ENCODE measurements at places on chromosomes 5 and 9. TPM values are rescaled to one million over a fixed set of nuclear protein-coding genes. Genes with fewer than 3 reads are reported as not detected.

GRCh38 chr5:113354055-113354454 is 80.7 kb downstream of the TSSK1B start:
- peaks cover 13% of the 10 kb centered on the region for H3K4me1 ChIP-seq
- no peaks in the 10 kb centered on the region for H3K36me3 ChIP-seq
- H3K4me3 ChIP-seq, result no peak overlapping the region
- no peak overlapping the region for H3K27ac ChIP-seq
- no peak for DNase-seq
- H3K27me3 ChIP-seq, result no peaks in the 10 kb centered on the region

The FYB1 gene
- 1.6 TPM for total RNA-seq

The KCTD16 gene
- 1.2 TPM for total RNA-seq

DNA sequence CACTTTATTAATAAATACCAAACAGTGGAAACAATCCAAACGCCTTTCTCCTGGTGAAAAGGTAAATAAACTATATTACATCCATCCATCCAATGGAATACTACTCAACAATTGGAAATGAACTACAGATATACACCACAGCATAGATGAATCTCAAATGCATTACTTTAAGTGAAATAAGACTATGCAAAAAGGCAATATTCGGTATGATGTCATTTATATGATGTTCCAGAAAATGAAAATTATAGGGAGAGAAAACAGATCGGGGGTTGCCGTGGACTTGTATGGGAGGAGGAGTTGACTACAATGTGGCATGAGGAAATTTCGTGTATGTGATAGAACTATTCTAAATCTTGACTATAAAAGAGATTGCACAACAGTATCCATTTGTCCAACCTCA is 27.5 kb upstream of the SLIT3 start:
- H3K27me3 ChIP-seq, result no peaks in the 10 kb centered on the region
- no peaks in the 10 kb centered on the region for H3K4me1 ChIP-seq
- H3K4me3 ChIP-seq, result no peak overlapping the region
- no peak for DNase-seq
- no peak overlapping the region for H3K27ac ChIP-seq
- no peaks in the 10 kb centered on the region for H3K36me3 ChIP-seq

GRCh38 chr9:3646226-3646625 is 120.4 kb upstream of the RFX3 start:
- no peaks in the 10 kb centered on the region for H3K4me1 ChIP-seq
- no peak for DNase-seq
- H3K27ac ChIP-seq, result no peak overlapping the region
- H3K4me3 ChIP-seq, result no peak overlapping the region
- no peaks in the 10 kb centered on the region for H3K36me3 ChIP-seq

The SLC6A19 gene
- not detected for total RNA-seq

DNA sequence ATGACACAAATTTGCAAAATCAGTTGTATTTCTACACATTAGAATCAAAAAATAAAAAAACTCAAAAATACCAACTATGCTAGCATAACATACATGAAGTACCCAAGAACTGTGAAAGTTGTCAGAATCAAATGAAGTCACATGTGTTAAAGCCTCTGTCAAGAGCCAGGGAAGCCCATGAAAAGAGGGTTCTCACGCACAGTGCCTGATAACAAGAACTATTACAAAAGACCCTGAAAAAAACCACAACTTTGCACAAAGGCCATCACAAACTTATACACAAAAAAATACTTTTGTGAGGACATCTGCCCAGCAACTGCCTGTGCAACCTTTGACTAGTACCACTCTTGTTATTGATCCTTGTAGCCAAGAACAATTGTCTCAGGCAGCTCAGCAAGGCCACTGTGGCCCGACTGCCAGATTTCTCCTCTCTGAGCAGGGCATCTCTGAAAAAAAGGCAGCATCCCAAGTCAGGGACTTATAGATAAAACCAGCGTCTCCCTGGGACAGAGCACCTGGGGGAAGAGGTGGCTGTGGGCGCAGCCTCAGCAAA is 28.9 kb upstream of the HNRNPA0 start:
- DNase-seq, result no peak
- no peak overlapping the region for H3K4me3 ChIP-seq

The CD74 gene
- 987 TPM for total RNA-seq

- H3K27ac ChIP-seq, result no peak overlapping the region
- no peaks in the 10 kb centered on the region for H3K4me1 ChIP-seq
- H3K36me3 ChIP-seq, result no peaks in the 10 kb centered on the region
- no peak overlapping the region for H3K4me3 ChIP-seq
Observed at GRCh38 chr5:12902611-12903010, 998.4 kb upstream of the CTNND2 start.

DNA sequence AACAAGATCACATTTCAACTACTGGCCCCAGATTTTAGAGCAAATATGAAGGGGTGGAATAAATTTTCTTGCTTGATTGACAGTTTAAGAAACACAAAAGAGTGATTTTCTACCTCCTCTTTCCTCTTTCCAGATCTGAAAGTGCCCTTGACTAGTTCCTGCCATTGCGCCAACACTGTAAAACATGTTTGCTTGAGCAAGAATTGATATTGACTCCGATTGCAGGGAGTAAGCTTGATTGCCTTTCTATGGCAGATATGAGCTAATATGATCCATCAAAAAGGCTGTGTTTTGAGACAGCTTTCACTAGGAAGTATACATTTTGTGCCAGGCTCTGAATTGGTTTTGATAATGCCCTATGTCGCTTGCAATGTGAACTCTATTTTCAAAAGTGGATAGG is 508.8 kb downstream of the SEMA5A start:
- no peak for DNase-seq
- H3K27me3 ChIP-seq, result no peaks in the 10 kb centered on the region
- H3K4me1 ChIP-seq, result no peaks in the 10 kb centered on the region
- H3K36me3 ChIP-seq, result no peaks in the 10 kb centered on the region
- H3K4me3 ChIP-seq, result no peak overlapping the region

- no peaks in the 10 kb centered on the region for H3K27me3 ChIP-seq
- no peaks in the 10 kb centered on the region for H3K4me1 ChIP-seq
- no peak for DNase-seq
- no peak overlapping the region for H3K4me3 ChIP-seq
Observed at GRCh38 chr5:168434001-168434400, 52.3 kb upstream of the RARS1 start.

GRCh38 chr5:79011219-79011836 is 26.2 kb upstream of the ARSB start:
- H3K27ac ChIP-seq, result no peak overlapping the region
- H3K36me3 ChIP-seq, result no peaks in the 10 kb centered on the region
- no peaks in the 10 kb centered on the region for H3K4me1 ChIP-seq
- DNase-seq, result no peak
- H3K4me3 ChIP-seq, result no peak overlapping the region

DNA sequence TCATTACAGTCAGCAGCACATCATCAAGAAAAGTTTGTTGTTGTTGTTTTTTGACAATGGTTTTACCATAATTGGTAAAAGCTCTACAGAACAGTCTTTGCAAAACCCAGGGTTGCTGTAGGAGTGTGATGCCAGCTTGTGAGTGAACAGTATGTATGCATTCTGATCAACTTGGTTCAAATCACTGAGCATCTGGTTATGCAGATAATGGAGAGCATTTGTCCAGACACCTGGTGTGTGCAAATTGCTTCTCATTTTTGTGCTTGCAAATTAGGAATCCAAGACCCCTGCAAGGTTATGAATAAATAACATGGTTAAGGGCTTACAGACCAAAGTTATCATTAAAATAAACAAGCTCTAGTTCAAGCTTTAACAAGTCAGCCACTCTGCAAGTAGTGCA is 448.7 kb upstream of the ACTBL2 start:
- no peaks in the 10 kb centered on the region for H3K27me3 ChIP-seq
- DNase-seq, result no peak
- no peak overlapping the region for H3K27ac ChIP-seq
- no peaks in the 10 kb centered on the region for H3K4me1 ChIP-seq
- H3K36me3 ChIP-seq, result no peaks in the 10 kb centered on the region

GRCh38 chr9:124799274-124800006 is 22.5 kb downstream of the OLFML2A start:
- H3K4me3 ChIP-seq, result no peak overlapping the region
- no peaks in the 10 kb centered on the region for H3K4me1 ChIP-seq
- H3K27ac ChIP-seq, result no peak overlapping the region
- H3K36me3 ChIP-seq, result no peaks in the 10 kb centered on the region

GRCh38 chr5:139851558-139851957 is 56.0 kb downstream of the PSD2 start:
- no peaks in the 10 kb centered on the region for H3K27me3 ChIP-seq
- no peaks in the 10 kb centered on the region for H3K4me1 ChIP-seq
- no peaks in the 10 kb centered on the region for H3K36me3 ChIP-seq
- no peak overlapping the region for H3K4me3 ChIP-seq
- no peak overlapping the region for H3K27ac ChIP-seq

- H3K4me1 ChIP-seq, result no peaks in the 10 kb centered on the region
- H3K36me3 ChIP-seq, result no peaks in the 10 kb centered on the region
- DNase-seq, result no peak
Observed at GRCh38 chr9:107147134-107147533, 135.9 kb upstream of the RAD23B start.

The IGFBPL1 gene
- total RNA-seq, result not detected

GRCh38 chr9:112872019-112872418 is 18.7 kb downstream of the SLC46A2 start:
- H3K36me3 ChIP-seq, result peaks cover 10% of the 10 kb centered on the region
- no peaks in the 10 kb centered on the region for H3K4me1 ChIP-seq
- H3K27ac ChIP-seq, result no peak overlapping the region
- no peaks in the 10 kb centered on the region for H3K27me3 ChIP-seq
- no peak overlapping the region for H3K4me3 ChIP-seq
- no peak for DNase-seq

DNA sequence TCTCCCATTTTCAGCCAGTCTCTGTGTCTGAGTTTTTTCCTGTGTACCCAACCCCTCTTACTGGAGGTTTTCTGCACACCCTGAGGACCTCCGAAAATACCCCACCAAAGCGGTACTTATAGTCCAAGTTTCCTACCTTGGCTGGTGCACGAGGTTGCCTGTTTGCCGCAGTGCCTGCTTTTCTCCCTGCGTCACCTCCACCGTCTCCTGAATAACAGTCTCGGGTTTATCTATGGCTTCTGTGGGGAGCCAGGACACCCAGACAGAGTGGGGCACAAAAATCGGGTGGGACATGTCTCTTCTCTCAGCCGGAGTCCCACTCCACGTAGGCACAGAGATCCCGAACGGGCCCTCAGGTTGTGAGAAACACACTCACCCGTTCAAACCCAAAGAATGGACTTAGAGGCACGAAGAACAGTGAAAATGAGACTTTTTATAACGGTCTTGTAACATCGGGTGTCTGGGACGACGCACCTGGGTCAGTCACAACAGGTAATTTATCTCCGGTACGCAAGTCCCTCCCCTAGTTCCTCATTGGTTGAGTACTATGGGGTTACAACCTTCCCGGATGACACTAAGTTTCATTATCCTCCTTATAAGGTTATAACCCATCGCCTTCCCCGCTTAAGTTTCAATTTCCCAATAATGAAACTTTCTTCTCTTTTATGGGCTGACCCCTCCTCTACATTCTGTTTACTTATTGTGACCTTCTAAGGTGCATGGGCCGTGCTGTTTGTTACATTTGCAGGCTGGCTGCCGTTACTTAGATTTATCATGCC is 970.2 kb upstream of the COX7C start:
- H3K36me3 ChIP-seq, result no peaks in the 10 kb centered on the region
- no peak overlapping the region for H3K27ac ChIP-seq
- no peak for DNase-seq
- H3K4me1 ChIP-seq, result no peaks in the 10 kb centered on the region
- no peaks in the 10 kb centered on the region for H3K27me3 ChIP-seq

The WWC1 gene
- 0.35 TPM for total RNA-seq

DNA sequence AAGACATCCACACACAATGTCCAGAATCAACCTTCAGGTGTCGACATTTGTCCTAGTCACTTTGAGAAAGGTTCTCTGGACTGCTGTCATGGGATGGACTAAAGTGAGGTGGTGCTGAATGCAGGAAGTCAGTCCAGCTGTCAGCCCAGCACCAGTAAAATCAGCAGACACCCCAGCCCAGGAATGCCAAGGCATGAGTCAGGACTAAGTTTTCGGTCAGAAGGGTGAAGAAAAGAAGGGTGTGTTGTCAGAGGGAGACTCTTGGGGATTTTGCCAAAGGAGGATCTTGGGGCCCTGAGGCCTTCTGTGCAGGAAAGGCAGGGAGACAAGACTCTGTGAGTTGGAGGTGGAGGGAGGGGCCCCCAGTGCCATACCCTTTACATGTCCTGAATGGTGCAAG is 69.0 kb upstream of the XPA start:
- no peaks in the 10 kb centered on the region for H3K4me1 ChIP-seq
- no peak overlapping the region for H3K27ac ChIP-seq
- no peaks in the 10 kb centered on the region for H3K36me3 ChIP-seq
- no peak overlapping the region for H3K4me3 ChIP-seq

GRCh38 chr5:11527652-11528349 is 376.4 kb downstream of the CTNND2 start:
- no peaks in the 10 kb centered on the region for H3K4me1 ChIP-seq
- no peaks in the 10 kb centered on the region for H3K27me3 ChIP-seq
- H3K36me3 ChIP-seq, result no peaks in the 10 kb centered on the region
- H3K27ac ChIP-seq, result no peak overlapping the region
- DNase-seq, result no peak

DNA sequence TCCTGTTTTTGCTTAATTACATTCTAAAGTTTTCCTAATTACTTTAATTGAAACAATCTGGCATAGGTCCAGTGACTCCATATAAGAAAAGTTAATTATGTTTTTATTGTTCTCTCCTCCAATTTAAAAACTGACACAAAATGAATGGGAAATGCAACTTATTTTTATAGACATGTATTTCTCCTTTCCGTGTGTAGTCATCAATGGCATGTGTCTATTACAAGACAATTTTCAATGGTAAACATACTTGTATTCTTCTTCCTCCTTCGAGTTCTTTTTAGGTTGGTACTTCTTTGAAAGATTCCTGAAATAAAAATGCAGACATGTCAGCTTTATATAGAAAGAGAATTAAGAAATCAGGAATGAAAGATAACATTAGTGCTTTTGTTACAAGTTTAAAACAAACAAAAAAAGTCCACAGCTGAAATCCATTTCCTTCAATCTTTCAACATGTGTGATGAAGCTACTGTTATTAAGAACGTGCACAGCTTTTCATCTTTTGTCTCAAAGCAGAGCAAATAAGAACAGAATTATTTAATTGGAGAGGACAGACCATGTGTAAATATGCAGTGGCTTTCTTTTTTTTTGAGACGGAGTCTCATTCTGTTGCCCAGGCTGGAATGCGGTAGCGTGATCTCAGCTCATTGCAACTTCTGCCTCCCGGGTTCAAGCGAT is 63.8 kb downstream of the FNBP1 start:
- H3K27ac ChIP-seq, result no peak overlapping the region
- DNase-seq, result no peak
- no peaks in the 10 kb centered on the region for H3K36me3 ChIP-seq
- H3K27me3 ChIP-seq, result no peaks in the 10 kb centered on the region
- no peak overlapping the region for H3K4me3 ChIP-seq
- H3K4me1 ChIP-seq, result peaks cover 3% of the 10 kb centered on the region

The BARHL1 gene
- not detected for total RNA-seq

The CBY3 gene
- not detected for total RNA-seq

- no peaks in the 10 kb centered on the region for H3K27me3 ChIP-seq
- H3K4me1 ChIP-seq, result no peaks in the 10 kb centered on the region
- no peaks in the 10 kb centered on the region for H3K36me3 ChIP-seq
- no peak overlapping the region for H3K27ac ChIP-seq
Observed at GRCh38 chr5:1174122-1174936, 27.1 kb upstream of the SLC6A19 start.

- peak; percentile 89 for DNase-seq
- no peak overlapping the region for H3K27ac ChIP-seq
- H3K27me3 ChIP-seq, result no peaks in the 10 kb centered on the region
Observed at GRCh38 chr5:64147849-64148441, 17.7 kb upstream of the RNF180 start.

- H3K27ac ChIP-seq, result no peak overlapping the region
- H3K4me1 ChIP-seq, result no peaks in the 10 kb centered on the region
- H3K4me3 ChIP-seq, result no peak overlapping the region
- no peaks in the 10 kb centered on the region for H3K27me3 ChIP-seq
- no peak for DNase-seq
- no peaks in the 10 kb centered on the region for H3K36me3 ChIP-seq
Observed at GRCh38 chr5:32476891-32477290, 32.4 kb upstream of the ZFR start.

All from adrenal gland (tissue), 19 donors.